ENCODE measurements at places on chromosomes 3 and 15.

DNA sequence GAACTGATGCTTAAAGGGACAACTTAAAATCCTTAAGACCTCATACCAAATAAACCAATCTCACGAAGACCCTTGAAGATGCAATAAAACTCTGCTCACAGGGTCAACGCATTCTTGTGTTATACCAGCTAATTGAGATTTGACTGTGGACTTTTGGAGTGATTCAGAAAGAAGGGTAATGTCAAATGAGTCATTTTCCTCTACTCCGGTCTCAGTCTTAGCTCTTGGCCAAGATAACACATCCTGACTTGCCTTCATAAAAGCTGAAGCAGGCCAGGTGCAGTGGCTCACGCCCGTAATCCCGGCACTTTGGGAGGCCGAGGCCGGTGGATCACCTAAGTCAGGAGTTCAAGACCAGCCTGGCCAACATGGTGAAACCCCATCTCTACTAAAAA lies 3.8 kb downstream of the PKM start:
- DNase-seq: peak; percentile 89

DNA sequence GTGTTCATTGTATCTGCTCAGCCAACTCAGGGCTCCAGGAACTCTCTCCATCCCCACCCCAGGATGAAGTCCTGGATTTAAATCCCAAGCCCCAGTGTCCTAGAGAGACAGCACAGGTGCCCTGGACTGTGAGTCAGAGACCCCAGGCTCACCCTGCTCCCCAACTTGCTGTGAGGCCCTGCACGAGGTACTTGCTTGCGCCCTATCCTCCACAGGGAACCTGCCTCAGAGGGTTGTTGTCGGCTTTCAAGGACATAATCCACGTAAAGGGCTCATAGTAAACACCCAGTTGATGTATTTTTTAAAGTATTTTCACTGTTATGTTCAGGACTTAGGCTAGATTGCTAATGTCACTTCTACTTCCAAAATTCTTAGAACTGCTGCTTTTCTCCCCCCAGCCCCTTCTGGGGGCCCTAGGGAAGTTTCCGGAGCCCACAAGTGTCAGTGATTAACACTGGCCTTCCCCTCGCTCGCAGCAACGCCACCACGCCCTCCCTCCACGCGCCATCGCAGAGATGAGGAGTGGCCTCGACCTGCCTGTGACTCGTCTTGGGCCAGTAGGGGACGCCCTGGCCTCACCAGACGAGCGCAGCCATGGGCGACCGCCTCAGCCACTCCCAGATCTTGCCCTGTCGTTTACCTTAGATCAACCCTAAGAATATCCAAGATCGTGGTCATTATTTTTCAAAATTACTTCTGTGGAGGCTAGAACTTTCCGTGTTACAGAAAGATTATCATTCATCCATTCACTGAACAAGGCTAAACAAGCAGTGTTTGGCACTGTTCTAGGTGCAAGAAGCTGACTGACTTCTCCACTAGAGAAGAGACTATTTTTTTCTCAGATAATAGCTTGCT lies 6.0 kb upstream of the SRP14 start:
- no peak for DNase-seq

DNA sequence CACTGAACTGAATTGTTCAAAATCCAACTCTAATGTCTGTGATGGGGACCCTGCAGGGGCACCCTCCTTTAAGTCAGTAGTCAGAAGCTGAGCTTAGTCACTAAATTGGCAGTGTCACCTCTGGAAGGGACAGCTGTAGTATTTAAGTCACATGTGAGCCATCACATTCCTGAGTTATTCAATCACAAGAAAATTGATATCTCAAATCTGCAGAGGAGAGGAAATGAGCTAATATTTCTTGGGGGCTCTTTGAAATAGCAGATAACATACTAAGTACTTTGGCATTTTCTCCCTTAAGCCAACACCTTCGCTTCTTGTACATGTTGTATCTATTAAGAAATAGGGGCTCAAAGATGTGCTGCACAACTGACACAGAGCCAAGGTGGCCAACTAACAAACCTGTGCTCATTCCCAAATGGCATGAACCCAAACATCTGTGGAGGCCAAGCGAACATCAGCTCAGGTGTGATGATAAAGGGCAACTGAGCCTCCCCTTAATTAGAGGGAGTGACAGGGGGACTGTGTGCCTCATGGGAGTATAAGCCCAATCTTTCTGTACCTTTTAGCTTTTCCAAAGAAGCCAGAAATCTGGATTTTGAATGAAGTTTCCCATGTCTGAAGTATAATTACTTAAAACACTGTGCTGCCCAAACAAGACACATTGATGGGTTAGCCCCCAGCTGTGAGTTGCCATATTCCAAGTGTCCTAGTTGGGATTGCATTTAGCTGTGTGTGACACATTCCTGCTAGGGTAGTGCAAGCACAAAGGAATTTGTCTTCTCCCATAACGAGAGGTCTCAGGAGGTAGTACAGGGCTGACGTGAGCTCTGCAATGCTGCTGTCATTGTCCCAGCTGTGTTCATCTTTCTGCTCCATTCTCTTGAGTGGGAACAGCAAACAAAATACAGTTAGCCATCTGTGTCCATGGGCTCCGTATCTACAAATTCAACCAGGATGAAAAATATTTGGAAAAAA lies 63.3 kb downstream of the ABHD5 start:
- peak; percentile 88 for DNase-seq

DNA sequence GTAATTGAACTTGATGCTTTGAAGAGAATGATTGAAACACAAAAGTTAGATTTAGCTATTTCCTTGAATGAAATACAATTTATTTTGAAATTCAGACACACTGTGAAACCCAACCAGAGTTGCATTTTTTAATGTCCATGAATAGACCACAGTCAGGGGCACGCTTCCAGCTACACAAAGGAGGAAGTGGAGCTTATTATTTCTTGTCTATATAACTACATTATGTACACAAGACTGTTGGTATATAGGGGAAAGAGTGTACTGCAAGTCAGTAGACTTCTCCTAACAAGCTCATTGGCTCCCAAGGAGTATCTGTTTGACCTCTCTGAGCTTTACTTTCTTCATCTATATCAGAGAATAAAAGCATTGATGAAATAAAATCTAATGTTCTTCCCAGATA lies 326.2 kb downstream of the RYR3 start:
- no peak for DNase-seq

GRCh38 chr3:155271343-155271613 lies 22.2 kb downstream of the STRIT1 start:
- DNase-seq: no peak

- DNase-seq: no peak
These were observed 11.4 kb upstream of the SNRPN start for GRCh38 chr15:24943361-24943760.

DNA sequence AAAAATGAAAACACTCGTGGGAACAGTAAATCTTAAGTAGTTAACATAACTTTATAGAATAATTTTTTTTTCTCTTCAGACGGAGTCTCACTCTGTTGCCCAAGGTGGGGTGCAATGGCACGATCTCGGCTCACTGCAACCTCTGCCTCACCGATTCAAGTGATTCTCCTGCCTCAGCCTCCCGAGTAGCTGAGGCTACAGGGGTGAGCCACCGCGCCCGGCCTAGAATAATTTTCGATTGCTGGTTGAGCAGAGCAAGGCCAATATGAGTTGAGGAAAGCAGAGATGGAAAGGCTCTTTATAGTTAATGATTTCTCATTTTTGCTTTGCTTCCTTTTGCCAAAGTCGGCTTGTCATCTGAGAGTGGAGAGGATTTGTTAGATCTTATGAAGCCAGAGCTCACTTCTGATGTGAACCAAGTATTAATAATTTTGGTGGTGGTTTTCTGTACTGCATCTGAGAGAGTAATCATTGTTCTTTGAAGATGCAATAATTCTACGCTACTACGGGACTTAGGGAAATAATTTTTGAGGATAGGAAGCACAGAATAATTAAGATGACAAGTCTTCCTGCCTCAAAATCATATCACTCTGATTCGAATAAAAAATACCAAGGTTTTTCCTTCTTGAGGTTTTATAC lies 1.6 kb upstream of the GOLM2 start:
- DNase-seq: no peak

- no peak for DNase-seq
These were observed 32.2 kb downstream of the LIPC start for GRCh38 chr15:58463815-58464650.

GRCh38 chr15:61769557-61769956 lies 290.7 kb downstream of the VPS13C start:
- no peak for DNase-seq

- DNase-seq: no peak
These were observed 43.1 kb upstream of the SACM1L start for GRCh38 chr3:45646051-45646585.

GRCh38 chr3:181770296-181770695 lies 58.6 kb downstream of the SOX2 start:
- DNase-seq: no peak

- no peak for DNase-seq
These were observed 67.0 kb downstream of the CSNK1G1 start for GRCh38 chr15:64288999-64289398.

GRCh38 chr3:122636697-122637096 lies 43.9 kb upstream of the PARP14 start:
- DNase-seq: no peak

GRCh38 chr15:64681424-64682024 lies 93.9 kb downstream of the RBPMS2 start:
- peak; percentile 34 for DNase-seq

DNA sequence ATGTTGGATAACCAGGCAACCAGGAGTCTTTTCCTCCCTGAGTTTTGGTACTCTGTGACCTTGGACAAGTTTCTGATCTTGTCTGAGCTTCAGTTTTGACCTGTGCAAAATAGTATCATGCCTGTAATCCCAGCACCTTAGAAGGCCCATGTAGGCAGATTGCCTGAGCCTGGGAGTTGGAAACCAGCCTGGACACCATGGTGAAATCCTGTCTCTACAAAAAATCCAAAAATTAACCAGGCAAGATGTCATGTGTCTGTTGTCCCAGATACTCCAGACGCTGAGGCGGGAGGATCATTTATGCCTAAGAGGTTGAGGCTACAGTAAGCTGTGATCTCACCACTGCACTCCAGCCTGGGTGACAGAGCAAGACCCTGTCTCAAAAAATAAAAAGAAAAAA lies 114.8 kb downstream of the IL12A start:
- no peak for DNase-seq

DNA sequence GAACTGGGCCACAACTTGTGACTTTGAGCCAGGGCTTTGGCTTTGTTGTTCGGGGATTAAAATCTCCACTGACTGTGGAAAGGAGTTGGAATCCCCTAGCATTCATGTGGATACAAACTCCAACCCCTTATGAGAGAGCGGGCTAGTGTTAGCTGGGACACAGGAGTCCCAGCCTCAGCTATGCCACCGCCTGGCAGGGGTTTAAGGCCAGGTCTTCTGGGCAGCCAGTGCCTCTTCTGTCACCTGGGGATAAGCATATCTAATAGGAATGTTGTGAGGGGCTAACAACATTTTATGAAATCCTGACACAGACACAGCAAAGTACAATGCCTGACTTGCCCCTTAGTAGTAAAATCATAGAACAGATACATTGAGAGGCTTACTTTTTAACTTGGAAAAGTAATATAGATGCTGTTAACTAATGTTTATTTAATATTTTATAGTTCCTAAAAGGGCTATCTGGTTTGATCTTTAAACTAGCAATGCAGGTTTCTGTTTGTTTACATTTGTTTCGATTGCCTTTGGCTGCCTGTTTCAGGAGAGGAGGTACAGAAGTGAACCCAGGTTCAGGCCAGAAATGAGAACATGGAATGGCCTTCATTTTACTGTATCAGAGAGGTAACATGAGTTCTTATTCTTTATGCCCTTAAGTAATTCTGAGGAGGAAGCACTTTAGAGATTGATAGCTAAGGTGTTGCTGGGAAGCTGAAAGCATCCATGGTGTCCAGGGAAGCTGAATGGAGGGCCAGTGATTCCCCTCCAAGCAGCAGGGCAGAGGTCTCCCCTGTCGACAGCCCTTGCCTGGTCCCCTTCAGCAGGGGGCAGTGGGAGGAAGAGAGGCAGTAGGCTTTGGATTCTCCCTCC lies 8.7 kb downstream of the GPR160 start:
- DNase-seq: no peak

DNA sequence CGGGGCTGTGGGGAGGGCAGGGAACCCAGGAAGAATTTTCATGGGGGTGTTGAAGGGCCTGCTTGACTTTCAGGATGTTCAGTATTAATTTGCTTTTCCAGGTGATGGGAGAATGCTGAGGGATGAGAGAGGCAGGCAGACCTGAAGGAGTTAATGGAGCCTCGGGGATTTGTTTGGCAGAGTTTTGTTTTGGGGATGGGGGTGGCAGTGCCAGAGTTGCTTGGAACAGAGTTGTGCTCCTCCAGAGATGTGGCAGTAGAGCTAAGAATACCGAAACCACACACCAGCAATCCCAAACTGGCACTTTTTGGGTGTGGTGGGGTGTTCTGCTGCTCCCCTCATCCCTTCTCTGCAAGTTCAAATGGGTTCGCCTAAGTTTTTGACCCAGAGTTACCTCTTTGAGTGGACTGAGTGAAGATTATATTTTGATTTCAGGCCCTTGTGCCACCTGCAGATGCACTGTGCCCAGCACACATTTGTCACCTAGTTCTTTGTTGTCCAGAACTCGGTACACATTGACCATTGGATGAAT lies 1.6 kb downstream of the BOC start:
- DNase-seq: no peak

DNA sequence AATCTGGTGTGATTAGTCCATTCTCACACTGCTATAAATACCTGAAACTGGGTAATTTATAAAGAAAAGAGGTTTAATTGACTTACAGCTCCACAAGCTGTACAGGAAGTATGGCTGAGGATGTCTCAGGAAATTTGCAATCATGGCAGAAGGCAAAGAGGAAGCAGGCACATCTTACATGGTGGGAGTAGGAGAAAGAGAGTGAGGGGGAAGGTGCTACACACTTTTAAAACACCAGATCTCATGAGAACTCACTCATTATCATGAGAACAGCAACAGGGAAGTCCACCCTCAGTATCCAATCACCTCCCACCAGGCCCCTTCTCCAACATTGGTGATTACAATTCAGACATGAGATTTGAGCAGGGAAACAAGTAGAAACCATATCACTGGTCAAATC lies 24.0 kb upstream of the ACP3 start:
- no peak for DNase-seq

GRCh38 chr3:195916991-195917390 lies 8.6 kb upstream of the TNK2 start:
- no peak for DNase-seq

GRCh38 chr3:24401811-24402185 lies 92.9 kb downstream of the THRB start:
- no peak for DNase-seq

DNA sequence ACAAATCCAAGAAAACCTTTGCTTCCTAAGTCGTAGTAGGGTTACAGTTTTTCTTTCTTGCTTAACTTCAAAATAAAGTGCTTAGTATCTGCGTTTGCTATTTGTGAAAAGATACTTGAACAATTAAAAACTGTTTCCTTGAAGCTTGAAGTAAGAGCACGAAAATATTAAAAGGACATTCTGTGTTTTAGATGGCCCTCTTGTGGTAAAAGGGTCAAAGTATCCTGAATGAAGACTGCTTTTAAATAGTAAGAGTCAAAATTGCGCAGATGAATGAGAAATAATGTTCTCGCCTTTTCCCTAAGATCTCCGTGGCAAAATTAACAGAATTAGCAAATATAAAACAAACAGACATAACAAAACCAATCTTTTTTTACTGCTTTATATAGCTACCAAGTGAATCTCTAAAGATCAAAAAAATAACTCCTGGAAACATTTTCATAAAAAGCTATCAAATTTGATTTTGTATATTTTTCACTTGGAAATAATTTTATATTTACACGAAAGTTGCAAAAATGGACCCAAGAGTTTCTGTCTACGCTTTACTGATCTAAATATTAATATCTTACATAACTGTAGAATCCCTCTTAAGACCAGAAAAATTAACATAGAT lies 175.4 kb downstream of the MBNL1 start:
- DNase-seq: no peak
